ENCODE measurements at places on chromosomes 6 and 20. TPM values are rescaled to one million over a fixed set of nuclear protein-coding genes. Genes with fewer than 3 reads are reported as not detected.

Gene B3GALT4
- total RNA-seq: 6.2 TPM

Gene NDUFAF4
- 51.2 TPM for total RNA-seq

Gene HLA-DQA1
- total RNA-seq: 712 TPM

Gene PI3
- total RNA-seq: not detected

DNA sequence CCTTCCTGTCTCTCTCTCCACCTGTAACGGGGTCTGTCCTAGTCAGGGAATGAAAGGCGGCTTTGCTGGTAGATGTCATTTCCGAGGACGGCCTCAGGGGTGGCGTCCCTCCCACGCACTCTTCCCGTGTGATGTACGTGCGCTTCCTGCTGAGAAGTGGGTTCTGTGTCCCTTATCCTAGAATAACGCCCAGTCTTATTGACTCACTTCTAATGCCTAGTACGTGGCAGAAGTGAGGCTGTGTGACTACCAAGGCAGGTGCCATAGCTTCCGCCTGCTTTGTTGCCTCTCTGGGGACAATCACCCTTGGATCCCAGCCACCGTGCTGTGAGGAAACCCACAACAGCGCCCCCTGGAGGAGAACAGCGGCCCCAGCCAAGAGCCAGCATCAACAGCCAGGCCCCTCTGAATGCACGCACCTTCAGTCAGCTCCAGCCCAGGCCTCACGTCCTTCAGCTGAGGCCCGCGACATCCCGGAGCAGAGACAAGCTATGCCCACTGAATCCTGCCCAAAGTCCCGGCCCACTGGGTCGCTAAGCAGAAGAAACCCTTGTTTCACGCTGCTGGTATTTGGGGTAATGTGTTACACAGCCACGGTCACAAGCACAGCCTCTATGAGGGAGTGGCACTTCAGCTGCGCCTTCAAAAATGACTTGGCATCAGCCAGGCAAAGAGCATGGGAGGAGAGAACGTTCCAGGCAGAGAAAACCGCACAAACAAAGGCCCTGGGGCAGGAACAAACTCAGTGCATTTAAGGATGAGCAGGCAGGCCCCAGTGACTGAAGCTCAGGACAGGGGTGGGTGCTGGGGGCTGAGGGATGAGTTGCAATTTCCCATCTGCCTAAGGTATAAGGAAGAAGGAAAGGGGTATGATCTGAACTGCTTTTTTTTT, 224.2 kb downstream of the NFATC2 start:
- peaks cover 2% of the 10 kb centered on the region for H3K27me3 ChIP-seq
- no peaks in the 10 kb centered on the region for H3K4me1 ChIP-seq
- no peak overlapping the region for H3K27ac ChIP-seq
- H3K4me3 ChIP-seq: no peak overlapping the region

DNA sequence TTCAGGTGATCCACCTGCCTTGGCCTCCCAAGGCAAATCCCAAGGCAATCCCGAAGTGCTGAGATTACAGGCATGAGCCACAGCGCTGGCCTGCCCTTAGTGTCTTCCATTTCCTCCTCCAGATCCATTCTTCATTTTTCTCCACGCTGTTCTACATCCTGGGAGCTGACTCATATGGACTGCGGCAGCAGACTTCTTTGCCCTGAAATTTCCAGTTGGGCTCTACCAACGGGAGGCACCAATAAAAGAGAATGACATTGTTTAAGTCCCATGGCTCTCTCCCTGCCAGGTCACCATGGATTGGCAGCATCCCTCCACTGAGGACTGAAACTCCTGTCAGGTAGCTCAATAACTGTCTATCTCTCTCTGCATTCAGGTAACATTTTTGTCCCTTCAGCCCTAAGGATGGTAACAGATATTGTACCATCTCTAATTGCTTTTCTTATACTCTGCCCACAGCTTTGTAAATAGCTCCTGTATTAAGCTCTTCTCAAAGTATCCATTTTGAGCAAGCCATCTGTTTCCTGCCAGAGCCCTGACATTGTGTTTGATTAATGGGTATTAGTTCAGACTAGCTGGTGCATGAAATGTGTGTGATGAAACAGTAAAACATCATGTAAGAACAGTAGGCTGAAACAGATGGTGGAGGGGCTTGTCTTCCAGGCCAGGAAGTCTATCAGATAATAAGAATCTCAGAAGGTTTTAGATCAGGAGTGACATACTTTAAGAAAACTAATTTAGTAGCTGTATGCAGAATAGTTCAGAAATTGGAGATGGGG, 3.6 kb downstream of the TBCC start:
- H3K4me1 ChIP-seq: no peaks in the 10 kb centered on the region
- no peak for DNase-seq
- no peaks in the 10 kb centered on the region for H3K27me3 ChIP-seq
- H3K4me3 ChIP-seq: no peak overlapping the region

DNA sequence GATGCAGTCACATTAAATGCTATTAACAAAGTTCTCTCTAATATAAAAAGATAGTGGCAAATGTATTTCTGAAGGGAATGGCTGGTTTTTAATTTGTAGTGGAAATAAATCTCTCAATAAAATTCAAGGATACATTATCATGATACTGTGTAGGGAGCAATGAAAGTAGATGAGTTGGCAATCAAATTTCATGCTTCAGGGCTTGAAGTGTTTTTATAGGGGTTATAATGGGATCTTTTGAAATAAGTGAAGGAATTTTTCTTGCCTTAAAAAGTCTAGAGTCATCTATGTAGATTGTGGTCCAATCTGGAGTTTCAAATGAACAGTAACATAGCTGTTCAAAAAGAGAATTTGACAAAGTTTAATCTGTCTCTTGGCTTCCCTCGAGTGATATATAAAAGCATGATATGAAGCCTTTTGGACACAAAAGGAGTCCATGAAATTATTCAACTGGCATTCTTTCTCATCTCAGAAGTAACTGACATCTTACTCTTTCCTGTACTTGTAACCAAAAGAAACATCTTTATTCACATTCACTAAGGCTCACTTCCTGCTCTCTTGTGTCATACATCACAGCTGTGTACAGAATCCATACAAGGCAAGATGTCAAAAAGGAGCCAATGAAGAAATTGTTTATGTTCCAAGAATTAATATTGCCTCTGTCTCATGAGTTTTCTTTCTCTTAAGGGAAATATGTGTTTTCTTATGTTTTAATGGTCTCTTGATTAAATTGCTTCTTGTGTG, 591.0 kb upstream of the GJE1 start:
- no peak overlapping the region for H3K4me3 ChIP-seq
- DNase-seq: no peak
- H3K4me1 ChIP-seq: no peaks in the 10 kb centered on the region
- no peaks in the 10 kb centered on the region for H3K27me3 ChIP-seq
